Stimulated activated naive CD8-positive, alpha-beta T cell treated with anti-CD3 and anti-CD28 coated beads, Interleukin-15, Interleukin-2, amounts not matched to agents 100 U/mL and 50 U/mL, for 24 hours (primary cell): ENCODE measurements at places on chromosomes 6 and 20.

GRCh38 chr6:128738112-128738511, 144.8 kb upstream of the LAMA2 start:
- no peak for DNase-seq

DNA sequence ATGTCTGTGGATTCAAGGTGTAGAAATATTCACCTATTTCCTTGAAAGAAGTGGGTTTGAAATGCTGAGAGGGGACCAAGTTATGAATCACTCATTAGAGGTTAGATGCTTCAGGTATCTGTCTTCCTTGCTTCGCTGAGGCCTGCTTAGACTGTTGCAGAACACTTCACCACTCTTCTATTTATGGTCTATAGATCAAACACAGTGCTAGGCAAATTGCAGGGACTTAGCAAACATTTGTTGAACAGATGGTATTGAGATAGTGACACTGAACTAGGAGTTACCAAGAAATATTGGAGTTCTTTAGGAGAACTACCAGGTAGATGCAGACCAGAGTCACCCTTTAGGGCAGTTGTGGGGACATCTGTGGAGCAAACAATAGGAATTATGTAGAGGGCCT, 123.8 kb downstream of the RFPL4B start:
- no peak for DNase-seq

- no peak for DNase-seq
These were observed 99.9 kb downstream of the RTN4IP1 start for GRCh38 chr6:106529438-106529837.

GRCh38 chr6:126110512-126111270, 124.4 kb downstream of the TRMT11 start:
- DNase-seq, result no peak

DNA sequence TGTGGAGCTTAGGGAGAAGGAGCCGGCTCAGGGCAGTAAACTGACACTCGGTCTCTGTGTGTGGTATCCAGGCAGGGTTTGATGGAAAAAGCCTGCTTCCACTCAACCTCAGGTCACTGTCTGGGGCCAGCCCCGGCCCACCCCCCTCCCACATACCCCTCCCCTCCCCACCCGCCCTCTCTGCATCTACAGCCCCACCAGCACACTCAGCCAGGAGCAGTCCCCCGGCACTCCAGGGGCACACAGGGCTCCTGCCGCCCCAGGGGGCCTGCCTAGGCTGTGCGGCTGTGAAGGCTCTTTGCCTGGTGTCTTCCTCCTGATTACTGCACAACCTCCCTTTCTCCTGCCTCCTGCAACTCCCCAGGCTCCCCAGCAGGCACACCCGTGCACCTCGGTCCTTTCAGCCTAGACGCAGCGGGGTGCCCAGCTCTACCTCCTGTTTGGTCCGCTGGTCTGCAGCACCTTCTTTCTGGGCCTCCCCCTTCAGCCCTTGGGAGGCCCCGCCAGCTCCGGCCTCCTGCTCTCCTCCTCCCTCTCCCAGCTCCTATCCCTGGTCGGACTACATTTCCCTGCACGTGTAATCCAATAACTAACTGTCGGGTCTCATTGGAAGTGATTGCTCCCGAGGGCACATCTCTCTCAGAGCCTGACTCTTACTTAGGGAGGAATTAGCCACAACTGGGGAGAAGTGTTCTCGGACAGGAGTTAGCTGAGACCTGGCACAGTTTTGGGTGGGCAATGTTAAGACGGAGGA, 1.3 kb upstream of the FOXF2 start:
- no peak for DNase-seq

GRCh38 chr6:15317251-15317650, 71.4 kb downstream of the JARID2 start:
- no peak for DNase-seq
